ENCODE measurements at places on chromosomes 5 and 9. TPM values are rescaled to one million over a fixed set of nuclear protein-coding genes. Genes with fewer than 3 reads are reported as not detected.

GRCh38 chr5:74085186-74085585 lies 459.2 kb downstream of the ARHGEF28 start:
- no peak for DNase-seq
- H3K27me3 ChIP-seq: peaks cover 4% of the 10 kb centered on the region
- H3K4me3 ChIP-seq: no peak overlapping the region
- no peaks in the 10 kb centered on the region for H3K36me3 ChIP-seq
- no peak overlapping the region for H3K27ac ChIP-seq
- no peaks in the 10 kb centered on the region for H3K4me1 ChIP-seq

GRCh38 chr9:37424686-37425297 lies 2.3 kb downstream of the GRHPR start:
- DNase-seq: no peak
- H3K4me1 ChIP-seq: peaks cover 10% of the 10 kb centered on the region
- no peaks in the 10 kb centered on the region for H3K27me3 ChIP-seq

DNA sequence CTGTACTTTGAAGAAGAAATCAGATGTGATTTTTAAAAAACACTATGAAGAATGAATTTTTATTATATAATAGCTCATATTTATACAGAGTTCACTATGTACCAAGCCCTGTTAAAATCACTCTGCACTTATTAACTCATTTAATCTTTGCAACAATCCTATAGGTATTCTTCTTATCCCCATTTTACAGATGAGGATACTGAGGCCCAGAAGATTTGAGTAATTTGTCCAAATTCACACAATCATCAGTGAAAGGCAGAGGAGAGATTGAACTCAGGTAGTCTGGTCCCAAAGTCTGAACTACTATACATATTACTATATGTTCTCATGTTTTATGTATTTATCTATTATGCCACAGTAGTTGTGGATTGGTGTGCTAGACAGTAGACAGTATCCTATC lies 16.1 kb downstream of the PLAC8L1 start:
- no peaks in the 10 kb centered on the region for H3K4me1 ChIP-seq
- no peak overlapping the region for H3K27ac ChIP-seq
- H3K36me3 ChIP-seq: no peaks in the 10 kb centered on the region
- no peaks in the 10 kb centered on the region for H3K27me3 ChIP-seq
- no peak for DNase-seq
- H3K4me3 ChIP-seq: no peak overlapping the region

- H3K27ac ChIP-seq: no peak overlapping the region
- no peaks in the 10 kb centered on the region for H3K36me3 ChIP-seq
- H3K4me3 ChIP-seq: no peak overlapping the region
- no peak for DNase-seq
- H3K27me3 ChIP-seq: no peaks in the 10 kb centered on the region
These were observed 4.0 kb downstream of the MFAP3 start for GRCh38 chr5:154042766-154043165.

DNA sequence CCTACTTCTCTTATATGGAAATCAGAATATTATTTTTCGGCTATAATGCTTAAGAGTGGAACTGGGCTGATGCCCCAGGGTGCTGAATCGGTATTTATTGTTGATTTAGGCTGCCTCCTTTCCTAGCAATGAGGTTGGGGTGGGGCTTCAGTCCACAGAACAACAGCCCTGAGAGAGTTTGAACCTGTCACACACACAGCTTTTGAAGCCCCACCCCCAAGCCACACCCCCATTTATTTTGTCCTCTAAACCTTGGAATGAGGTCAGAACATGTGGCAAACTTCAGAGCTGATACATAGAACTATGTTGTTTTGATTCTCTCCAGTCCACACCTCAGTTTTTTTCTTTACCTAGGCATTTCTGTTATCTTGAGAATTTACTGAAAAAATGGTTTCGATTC lies 51.7 kb upstream of the CAMK4 start:
- no peak overlapping the region for H3K27ac ChIP-seq
- no peaks in the 10 kb centered on the region for H3K36me3 ChIP-seq
- H3K27me3 ChIP-seq: peaks cover 2% of the 10 kb centered on the region

- no peaks in the 10 kb centered on the region for H3K27me3 ChIP-seq
- no peak overlapping the region for H3K27ac ChIP-seq
- H3K4me3 ChIP-seq: no peak overlapping the region
- no peaks in the 10 kb centered on the region for H3K4me1 ChIP-seq
- DNase-seq: no peak
These were observed 100.9 kb downstream of the SNCAIP start for GRCh38 chr5:122412966-122413365.

Gene IFNA14
- total RNA-seq: not detected

DNA sequence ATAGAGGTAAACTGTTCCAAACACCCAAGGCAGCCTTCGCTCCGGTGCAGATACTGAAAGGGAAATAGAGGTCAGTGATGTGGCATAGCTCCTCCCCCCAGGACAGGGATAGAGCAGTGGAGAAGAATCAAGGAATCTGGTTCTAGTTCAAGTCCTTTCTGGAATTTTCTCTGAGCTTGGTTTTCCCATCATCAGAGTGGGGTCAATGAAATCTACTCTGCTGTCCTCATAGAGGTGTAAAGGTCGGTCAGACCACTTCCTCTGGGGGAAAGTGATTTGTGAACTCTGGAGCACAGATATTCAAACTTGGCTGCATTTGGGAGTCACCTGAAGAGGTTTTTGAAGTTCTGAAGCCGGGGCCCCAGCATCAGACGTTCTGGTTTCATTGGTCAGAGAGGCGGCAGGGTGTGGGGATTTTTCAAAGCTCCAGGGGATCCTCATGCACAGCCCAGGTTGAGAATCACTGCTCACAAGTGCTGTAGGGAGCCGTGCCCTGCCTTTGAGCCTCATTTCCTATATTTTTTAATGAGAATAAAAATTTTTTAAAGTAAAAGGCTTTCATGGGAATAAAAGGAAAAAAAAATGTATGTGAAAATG lies 105.7 kb upstream of the RAD23B start:
- H3K27me3 ChIP-seq: no peaks in the 10 kb centered on the region
- no peak for DNase-seq
- H3K4me1 ChIP-seq: peaks cover 2% of the 10 kb centered on the region
- no peaks in the 10 kb centered on the region for H3K36me3 ChIP-seq

- no peak overlapping the region for H3K27ac ChIP-seq
- peak; percentile 59 for DNase-seq
These were observed 422.7 kb downstream of the TLE1 start for GRCh38 chr9:81266674-81267073.

Gene RASEF
- 1.2 TPM for total RNA-seq

- H3K36me3 ChIP-seq: no peaks in the 10 kb centered on the region
- H3K4me1 ChIP-seq: peaks cover 3% of the 10 kb centered on the region
- H3K27me3 ChIP-seq: no peaks in the 10 kb centered on the region
- no peak overlapping the region for H3K4me3 ChIP-seq
- peak; percentile 77 for DNase-seq
These were observed 17.3 kb upstream of the XPA start for GRCh38 chr9:97714435-97714834.

Gene SET
- 503 TPM for total RNA-seq

GRCh38 chr5:120007598-120007997 lies 378.2 kb downstream of the FAM170A start:
- H3K4me1 ChIP-seq: no peaks in the 10 kb centered on the region
- H3K36me3 ChIP-seq: no peaks in the 10 kb centered on the region
- no peak overlapping the region for H3K27ac ChIP-seq

Gene ADGRD2
- total RNA-seq: not detected

Gene TAF1L
- total RNA-seq: under 0.01 TPM
